Activated CD4-positive, alpha-beta T cell treated with anti-CD3 and anti-CD28 coated beads, Interleukin-2, amount 50 U/mL, for 24 hours (primary cell): ENCODE measurements at places on chromosomes 4 and X.

DNA sequence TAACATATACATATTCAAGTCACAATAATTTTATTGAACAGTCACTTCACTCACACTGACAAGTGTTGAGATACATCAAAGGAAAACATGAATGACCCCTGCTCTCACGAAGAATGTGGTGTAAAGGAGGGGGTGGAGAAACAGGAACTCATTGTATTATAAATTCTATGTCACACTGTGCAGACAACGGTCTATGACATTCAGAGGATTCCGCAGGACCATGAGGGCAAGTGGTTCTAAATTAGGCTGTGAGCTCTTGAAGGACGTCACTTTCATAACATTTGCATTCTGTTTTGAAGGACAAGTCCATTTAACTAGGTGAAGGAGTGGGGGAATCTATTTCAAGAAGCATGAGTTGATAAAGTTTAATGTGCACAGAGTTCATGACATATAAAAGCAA is 415.2 kb upstream of the HS3ST1 start:
- DNase-seq: no peak

DNA sequence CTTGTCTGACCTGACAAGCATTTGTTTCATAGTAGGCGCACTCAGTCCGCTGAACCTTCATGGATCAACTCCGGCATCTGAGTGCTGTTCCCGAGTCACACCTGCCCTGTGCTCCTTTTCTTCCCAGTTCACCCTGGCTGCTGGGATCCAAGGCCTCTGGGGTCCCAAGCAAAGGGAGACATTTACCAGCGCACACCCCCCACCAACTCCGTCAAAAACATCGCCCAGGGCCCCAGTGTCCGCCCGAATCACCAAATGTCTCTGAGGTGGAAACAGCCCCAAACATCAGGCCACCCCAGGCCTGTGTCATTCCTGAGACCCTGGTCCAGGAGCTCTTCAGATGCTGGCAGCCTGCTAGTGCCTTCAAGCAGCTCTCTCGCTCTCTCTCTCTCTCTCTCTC is 5.1 kb downstream of the BLOC1S4 start:
- DNase-seq: no peak

DNA sequence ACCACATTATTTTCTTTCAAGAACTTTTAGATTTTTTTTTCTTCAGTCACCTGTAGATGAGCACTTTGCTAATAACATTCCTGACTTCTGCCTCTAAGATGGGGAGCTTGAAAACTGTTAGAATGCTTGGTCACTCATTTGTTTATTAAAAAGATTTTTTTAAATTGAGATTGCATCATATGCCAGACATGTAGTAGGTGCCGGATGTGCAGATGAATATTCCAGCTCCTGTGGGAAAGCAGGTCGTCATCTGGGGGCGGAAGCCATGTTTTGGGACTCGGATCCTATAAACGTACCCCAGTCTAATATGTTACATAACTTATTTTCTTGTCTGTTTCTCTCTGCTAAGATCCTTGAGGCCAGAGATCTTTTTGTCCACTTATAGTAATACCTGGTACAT is 236.8 kb downstream of the ARHGAP10 start:
- DNase-seq: no peak

DNA sequence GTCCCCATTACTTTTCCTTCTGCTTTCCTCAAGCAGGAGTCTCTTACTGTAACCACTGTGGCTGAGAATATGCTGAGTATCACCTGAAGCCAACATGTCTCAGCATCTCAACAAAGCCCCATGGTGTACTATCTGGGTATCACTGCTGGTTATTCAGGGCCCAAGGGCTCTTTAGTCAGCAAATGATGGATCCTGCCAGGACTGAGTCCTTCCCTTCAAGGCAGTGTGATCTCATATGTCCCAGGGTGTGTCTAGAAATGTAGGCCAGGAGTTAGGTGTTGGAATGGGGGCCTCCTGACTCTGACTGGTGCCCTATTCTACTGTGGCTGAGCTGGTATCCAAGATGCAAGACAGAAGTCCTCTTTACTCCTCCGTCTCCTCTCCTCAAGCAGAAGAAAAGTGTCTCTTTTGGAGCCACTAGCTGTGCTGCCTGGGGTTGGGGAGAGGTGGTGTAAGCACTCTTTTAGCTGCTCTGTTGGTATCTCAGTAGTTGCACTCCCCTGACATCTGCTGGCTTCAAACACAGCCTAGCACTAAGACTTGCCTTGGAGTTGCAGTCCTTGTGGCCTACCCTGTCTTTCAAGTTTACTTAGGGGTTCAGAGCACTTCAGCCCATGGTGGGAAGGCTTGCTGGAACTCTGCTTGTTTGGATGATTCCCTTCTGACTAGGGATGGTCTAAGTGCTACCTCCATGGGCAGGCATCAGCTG is 28.6 kb downstream of the OCIAD2 start:
- no peak for DNase-seq

GRCh38 chr4:40622913-40623312 is 6.8 kb downstream of the RBM47 start:
- no peak for DNase-seq
